ENCODE measurements at places on chromosomes 3 and 15. TPM values are rescaled to one million over a fixed set of nuclear protein-coding genes. Genes with fewer than 3 reads are reported as not detected.

The SYNPR gene
- total RNA-seq = 2.3 TPM

The C3orf49 gene
- not detected for total RNA-seq

The P2RY13 gene
- total RNA-seq = not detected

GRCh38 chr3:28590860-28591259 lies 242.2 kb upstream of the AZI2 start:
- H3K27ac ChIP-seq = no peak overlapping the region
- no peaks in the 10 kb centered on the region for H3K27me3 ChIP-seq
- no peaks in the 10 kb centered on the region for H3K4me1 ChIP-seq
- no peaks in the 10 kb centered on the region for H3K36me3 ChIP-seq
- DNase-seq = no peak

DNA sequence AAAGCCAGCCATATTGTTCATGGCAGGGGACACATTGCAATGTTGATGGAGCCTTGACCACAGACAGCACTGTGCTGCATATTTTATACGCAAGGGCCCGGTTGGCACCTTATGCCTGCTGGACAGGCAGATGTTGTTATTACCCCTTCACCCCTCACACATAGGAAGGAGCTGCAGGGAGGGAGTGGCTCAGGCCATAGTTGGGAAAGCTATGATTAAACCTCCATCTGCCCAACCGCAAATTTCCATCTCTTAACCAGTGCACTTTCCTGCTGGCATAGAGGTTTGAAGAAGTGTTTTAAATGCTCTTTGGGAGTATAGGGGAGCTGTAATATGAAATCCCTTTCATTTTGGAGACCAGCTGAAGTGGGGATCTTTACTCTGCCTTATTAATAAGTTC lies 224.7 kb downstream of the CACNA2D3 start:
- H3K27ac ChIP-seq = no peak overlapping the region
- H3K4me3 ChIP-seq = no peak overlapping the region
- H3K36me3 ChIP-seq = no peaks in the 10 kb centered on the region
- peaks cover 4% of the 10 kb centered on the region for H3K27me3 ChIP-seq
- peaks cover 23% of the 10 kb centered on the region for H3K4me1 ChIP-seq

GRCh38 chr3:37668431-37668817 lies 193.3 kb upstream of the CTDSPL start:
- DNase-seq = no peak
- peak overlapping the region; percentile 72 for H3K27ac ChIP-seq
- peaks cover 53% of the 10 kb centered on the region for H3K4me1 ChIP-seq
- peaks cover 10% of the 10 kb centered on the region for H3K27me3 ChIP-seq
- H3K36me3 ChIP-seq = peaks cover 5% of the 10 kb centered on the region

- no peak for DNase-seq
- H3K4me1 ChIP-seq = no peaks in the 10 kb centered on the region
- no peak overlapping the region for H3K4me3 ChIP-seq
- peaks cover 12% of the 10 kb centered on the region for H3K36me3 ChIP-seq
- no peak overlapping the region for H3K27ac ChIP-seq
These were observed 13.4 kb downstream of the MAN2A2 start for GRCh38 chr15:90916461-90916860.

DNA sequence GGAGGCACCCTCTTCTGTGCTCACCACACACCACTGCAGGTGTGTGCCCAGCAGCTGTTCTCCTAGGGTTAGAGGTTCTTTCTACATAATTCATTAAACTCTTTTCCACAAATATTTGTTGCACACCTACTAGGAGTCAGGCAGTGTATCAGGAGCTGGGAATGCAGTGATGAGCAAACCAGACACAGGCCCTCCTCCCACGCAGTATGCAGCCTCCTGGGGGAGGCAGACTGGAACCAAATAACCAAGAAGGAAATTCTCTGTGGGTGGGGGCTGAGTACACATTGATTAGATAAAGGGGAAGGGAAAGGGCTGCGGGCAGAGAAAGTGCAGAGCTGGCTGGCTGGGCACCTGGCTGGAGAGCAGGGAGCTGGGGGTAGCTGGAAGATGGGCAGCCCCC lies 18.5 kb upstream of the C3orf22 start:
- H3K27me3 ChIP-seq = no peaks in the 10 kb centered on the region
- H3K36me3 ChIP-seq = no peaks in the 10 kb centered on the region
- no peaks in the 10 kb centered on the region for H3K4me1 ChIP-seq
- H3K4me3 ChIP-seq = no peak overlapping the region
- H3K27ac ChIP-seq = no peak overlapping the region
- DNase-seq = no peak
